ENCODE measurements at places on chromosomes 13 and 19. TPM values are rescaled to one million over a fixed set of nuclear protein-coding genes. Genes with fewer than 3 reads are reported as not detected.

DNA sequence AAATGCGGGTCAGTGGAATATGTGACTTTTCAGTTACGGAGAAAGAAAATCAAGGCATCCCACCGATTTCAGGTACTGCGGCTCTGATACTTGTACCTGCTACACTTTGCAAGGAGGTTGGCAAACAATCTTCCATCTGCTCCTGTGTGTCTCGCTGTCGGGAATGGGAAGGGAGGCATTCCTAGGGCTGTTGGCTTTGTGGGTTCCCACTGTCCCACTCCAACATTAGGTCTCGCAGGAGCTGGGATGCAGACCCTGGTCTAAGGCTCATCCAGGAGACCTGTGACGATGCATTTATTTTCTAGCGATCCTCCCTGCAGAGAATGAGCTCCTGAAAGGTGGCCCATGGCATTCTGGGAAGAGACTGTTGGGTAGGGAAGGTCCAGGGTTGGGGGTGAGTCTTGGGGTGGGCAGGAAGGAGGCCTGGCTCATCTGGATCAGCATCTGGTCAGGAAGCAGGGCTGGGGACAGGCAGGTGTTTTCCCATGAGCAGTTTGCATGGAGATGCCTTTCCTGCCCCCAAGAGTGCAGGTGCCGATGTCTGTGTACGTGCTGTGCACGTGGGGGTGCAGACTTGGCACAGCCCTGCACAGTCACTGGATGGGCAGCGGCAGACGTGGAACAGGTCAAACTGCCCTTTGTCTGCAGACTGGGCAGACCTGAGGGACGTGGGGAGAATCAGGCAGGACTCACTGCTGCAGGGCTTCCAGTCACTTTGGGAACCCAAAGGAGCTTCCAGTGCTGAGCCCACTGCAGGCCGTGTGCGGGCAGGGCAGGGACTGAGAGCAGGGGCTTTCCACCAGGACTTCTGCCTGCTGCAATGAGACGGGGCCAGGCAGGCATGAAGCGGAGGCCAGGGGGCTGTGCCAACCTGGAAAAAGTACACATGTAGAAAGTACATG lies 152.4 kb downstream of the TEX29 start:
- DNase-seq, result no peak

The CD37 gene
- not detected for total RNA-seq

DNA sequence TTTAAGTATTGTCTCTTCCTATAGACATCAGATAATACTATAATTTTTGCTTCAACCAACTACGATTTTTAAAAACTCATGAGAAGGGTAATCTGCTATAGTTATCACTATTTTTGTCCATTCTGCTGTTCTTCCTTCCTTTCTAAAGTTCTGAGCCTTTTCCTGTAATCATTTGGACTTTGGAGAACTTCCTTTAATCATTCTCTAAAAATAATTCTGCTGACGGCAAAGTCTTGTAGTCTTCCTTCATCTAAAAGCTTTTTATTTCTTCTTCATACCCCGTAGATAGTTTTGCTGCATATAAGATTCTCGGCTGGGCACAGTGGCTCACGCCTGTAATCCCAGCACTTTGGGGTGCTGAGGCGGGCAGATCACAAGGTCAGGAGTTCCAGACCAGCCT lies 5.1 kb upstream of the FCGBP start:
- DNase-seq, result no peak

GRCh38 chr13:103134271-103134670 lies 68.1 kb upstream of the SLC10A2 start:
- no peak for DNase-seq

DNA sequence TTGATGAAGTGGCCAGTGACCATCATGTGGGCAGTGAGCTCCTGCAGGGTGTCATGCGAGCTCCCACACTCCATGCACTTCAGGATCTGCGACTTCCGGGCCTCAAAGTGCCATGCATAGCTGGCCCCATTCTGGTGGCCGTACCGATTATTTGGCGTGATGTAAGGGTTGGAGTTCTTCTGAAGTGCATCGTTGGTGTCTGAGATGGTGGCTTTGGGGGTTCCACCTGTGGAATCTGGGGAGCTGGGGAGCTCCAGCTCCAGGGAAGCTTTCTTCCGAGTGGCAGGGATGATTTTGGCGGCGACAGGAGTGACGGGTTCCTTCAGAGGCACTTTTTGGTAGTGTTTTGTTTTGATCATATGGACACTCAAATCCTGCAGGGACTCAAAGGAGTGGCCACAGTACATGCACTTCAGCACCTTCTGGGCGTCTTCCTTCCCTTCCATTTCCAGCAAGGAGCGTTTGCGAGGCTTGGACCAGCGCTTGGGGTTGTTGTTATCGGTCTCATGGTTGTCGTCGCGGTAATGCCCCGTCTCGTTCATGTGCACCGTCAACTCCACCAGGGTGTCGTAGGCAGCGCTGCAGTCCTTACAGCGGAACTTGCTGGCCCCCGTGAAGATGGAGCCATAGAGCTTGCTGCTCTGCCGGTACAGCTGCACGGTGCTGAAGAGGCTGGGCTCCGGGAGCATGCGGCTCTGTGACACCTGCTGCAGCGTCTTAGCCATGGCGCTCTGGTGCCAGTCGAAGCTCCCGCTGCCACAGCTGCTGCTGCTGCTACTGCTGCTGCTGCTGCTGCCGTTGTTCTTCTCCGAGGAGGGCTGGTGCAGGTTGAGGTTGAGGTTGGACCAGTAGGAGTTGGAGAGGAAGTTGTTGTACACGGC lies 70.4 kb downstream of the TSHZ3 start:
- no peak for DNase-seq

GRCh38 chr13:31072041-31072440 lies 89.7 kb downstream of the HSPH1 start:
- DNase-seq, result no peak

GRCh38 chr19:6241680-6242377 lies 37.9 kb downstream of the MLLT1 start:
- DNase-seq, result no peak

The BEST2 gene
- total RNA-seq, result not detected

- DNase-seq, result no peak
Measured at GRCh38 chr19:32316034-32316433, 29.4 kb upstream of the ZNF507 start.

DNA sequence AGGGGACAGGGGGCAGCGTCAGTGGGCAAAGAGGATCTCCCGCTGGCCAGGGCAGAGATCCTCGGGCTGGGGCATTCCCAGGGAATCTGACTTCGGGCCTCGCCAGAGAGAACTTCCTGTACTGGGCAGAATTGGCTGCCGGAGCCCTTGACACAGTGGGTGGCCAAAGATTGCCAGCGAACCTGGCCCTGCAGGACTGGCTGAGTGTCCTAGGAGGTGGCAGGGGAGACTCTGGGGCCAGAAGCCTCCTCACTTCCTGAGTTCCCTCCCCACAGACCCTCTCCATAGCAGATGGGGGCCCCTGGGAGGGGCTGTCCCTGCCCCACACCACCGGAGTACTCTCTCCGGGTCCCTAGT lies 19.3 kb downstream of the DPP9 start:
- DNase-seq, result no peak

The MEF2B gene
- total RNA-seq, result not detected

- DNase-seq, result no peak
Measured at GRCh38 chr19:2517881-2518601, 42.1 kb downstream of the GADD45B start.

DNA sequence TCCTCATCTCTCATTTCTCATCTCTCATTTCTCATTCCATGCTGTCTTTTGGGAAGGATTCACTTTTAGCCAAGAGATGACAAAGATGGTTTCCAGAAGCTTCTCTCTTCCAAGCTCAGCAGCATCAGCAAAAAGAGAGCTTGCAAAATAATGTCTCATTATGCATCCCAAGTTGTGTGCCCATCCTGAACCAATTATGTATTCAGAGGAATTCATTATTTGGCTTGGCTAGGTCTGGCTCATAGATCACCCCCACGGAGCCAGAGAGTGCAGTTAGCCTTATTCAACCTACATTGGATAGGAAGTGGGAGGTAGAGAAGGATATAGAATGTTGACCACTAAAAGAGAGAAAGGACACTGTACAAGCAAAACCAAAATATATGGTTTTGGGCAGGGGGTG lies 5.4 kb upstream of the OLFM2 start:
- DNase-seq, result no peak

DNA sequence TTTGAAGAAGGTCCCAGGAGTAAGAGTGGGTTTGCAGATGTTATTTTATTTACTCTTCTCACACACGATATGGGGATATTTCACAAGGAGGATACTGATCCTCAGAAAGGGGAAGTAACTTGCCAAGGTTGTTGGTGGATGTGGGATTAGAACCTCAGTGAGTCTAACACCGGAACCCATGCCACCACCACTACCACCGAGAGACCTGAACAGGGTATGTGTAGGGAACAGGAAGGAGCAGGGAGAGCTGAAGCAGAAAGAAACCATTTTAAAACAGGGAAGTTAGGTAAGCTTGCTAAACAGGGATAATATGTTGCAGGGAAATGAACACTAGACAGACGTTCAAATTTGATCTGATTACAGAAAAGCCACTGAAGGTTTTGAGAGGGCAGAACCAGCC lies 11.6 kb upstream of the CEACAM3 start:
- no peak for DNase-seq

- no peak for DNase-seq
Measured at GRCh38 chr19:4194353-4194752, 11.9 kb downstream of the ANKRD24 start.

GRCh38 chr13:111219280-111219679 lies 101.2 kb upstream of the TEX29 start:
- DNase-seq, result peak; percentile 51

DNA sequence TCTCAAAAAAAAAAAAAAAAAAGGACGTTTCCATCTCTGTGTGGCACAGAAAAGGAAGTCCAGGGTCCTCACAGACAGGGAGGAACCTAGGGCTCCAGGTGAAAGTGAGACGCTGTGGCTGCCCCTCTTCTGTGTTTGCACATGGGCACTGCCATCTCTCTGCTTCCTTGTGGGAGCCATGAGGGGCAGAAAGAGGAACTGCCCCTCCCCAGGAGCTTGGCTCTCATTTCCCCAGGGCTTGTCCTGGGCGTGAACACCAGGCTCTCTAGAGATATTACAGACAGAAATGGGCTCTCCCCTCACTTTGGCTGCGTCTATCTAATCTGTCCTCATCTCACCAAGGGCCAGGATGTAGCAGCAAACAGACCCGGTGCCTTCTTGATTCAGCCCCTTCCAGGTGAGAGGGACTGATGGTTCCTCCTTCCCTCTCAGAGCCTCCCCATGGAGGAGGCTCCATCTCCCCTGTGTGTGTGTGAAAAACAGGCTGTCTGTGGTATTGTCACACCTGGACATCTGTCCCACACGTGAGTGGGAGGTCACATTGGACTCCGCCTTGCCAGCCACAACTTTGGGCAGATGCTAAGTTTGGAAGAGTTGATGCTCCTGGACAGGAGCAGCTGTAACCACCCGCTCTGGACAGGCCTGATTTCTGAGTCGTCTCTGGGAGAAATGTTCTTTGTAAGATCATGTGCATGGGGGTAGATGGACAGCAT lies 840 bp upstream of the LILRA4 start:
- DNase-seq, result no peak

DNA sequence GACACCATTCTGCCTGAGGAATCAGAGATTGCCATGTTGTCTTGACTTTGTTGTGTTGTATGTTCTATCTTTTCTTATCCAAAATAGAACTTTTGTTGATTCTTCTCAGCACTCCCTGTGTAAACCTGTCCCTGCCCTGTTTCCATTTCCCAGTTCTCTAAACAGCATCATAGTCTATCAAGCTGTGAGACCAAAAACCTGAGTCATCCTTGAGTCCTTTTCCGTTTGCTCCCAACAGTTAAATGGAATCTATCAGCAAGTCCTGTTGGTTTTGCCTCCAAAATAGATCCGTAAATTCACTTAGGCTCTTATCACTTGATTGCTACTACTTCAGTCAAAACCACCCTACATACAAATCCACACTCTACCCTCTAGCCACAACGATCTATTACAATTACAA lies 667.1 kb downstream of the PCDH9 start:
- no peak for DNase-seq

DNA sequence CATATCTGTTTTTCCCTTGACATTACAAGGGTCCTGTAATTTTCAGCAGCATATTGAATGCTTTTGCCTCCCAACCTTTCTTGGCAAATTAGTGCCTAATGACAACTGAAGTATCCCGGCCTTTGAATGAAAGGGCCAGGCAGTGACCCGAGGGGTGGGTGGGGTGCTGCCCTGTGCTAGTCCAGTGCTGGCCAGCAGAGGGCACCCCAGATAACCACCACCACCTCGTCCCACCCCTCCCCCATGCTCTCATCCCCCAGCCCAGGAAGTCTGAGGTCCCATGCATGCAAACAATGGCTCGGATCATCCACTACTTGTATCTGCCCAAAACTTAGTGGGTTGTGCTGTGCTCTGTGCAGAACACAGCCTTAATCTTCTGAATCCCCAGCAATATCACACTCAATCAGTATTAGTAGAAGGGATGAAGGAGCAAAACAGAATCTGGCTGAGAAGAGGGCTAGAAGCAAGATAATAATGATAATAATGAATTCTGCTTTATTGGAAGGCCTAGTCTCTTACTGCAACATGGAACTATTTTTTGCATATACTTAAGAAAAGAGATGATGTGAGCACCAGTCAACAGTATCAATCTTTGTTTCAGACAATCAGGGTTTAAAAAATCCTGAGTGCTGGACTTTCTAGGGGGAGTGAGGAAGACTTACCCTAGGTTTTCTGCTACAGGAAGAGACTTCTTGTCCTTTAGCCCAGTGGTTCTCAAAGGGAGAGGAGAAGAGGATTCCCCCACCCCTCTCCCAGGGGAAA lies 3.8 kb downstream of the ATP12A start:
- no peak for DNase-seq

DNA sequence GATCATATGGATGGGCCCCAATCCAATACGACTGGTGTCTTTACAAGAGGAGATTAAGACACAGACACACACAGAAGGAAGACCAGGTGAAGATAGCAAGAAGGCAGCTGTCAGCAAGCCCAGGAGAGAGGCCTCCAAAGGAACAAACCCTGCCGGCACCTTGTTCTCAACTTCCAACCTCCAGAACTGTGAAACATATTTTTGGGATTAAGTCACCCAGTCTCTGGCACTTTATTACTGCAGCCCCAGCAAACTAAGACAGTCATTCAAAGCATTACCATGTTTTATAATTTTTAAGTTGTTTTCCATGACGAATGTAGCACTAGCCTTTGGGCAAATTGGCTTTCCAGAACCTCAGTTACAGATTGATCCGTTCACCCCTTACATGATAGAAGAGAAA lies 11.3 kb downstream of the STARD13 start:
- DNase-seq, result no peak

DNA sequence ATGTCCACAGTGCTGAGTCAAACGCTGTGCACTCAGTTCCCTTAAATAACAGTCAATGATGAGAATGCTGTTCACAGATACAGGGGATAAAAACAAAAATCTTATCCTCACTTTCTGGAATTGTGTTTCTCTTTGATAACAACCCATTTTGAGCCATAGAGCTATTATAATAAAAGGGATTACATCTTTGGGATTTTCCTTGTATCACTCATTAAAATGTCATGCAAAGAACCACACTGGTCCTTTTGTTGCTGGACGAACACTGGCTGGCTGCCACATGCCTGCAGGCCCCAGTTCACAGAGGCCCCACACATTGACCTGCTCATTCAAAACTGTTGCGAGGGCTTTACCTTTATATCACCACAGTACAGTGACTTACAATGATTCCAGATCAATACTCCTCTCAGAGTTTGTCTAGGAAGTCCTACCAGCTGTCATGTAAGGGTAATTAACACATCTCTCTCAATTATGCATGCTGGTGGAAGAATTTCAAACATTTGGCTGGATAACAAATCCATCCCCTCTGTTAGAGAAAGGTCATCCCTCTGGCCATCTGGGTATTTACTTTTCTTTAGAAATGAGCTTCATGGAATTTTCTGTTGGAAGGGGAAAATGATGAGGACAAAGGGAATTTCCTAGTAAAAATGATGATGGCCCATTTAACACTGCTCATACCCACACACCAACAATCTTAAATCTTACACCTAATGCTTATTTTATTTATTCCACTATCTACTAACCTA lies 85.9 kb downstream of the MBNL2 start:
- DNase-seq, result no peak
